Urothelium cell line (cell line): ENCODE measurements at places on chromosomes 6 and 20.
A peak's percentile ranks its signal among the peaks of the same experiment; 100 is the strongest.

- DNase-seq = no peak
Measured at GRCh38 chr20:33009214-33010132, 2.0 kb downstream of the BPIFB2 start.

DNA sequence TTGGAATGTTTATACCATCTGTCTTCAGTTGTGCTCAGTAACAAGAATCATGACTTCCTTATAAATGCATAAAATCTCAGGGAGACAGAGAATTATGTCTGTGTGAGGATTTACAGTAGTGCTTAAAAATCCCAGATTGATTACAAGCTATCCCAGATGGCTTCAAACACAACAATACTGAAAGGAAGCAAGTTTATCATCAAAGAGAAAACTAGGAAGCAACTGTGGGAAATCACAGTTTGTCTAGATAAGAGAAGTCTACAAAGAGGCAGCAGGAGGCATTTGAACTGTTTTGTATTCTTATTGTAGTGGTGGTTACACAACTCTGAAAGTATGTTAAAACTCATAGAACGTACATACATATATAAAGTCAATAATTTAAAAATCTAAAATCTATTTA lies 104.4 kb upstream of the SALL4 start:
- no peak for DNase-seq

DNA sequence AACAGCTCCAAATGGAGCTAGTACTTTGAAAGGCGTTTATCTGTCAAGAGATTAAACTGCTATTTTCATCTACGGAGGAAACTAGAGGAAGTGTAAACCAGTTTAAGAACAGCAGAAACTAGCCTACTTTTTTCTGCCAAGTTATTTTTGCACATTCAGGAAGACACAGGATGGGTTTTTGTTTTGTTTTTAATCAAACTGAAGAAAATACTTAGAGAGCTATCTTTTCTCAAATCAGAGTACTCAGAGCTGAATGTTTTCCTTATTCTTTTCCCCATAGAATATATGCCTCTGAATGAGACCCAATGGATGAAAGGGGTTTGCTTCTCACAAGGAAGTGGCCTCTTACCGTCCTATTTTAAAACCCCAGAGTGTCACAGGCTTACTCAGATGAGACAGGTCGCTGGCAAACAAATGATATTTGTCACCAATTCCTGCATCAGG lies 538.5 kb downstream of the CD83 start:
- DNase-seq = no peak

DNA sequence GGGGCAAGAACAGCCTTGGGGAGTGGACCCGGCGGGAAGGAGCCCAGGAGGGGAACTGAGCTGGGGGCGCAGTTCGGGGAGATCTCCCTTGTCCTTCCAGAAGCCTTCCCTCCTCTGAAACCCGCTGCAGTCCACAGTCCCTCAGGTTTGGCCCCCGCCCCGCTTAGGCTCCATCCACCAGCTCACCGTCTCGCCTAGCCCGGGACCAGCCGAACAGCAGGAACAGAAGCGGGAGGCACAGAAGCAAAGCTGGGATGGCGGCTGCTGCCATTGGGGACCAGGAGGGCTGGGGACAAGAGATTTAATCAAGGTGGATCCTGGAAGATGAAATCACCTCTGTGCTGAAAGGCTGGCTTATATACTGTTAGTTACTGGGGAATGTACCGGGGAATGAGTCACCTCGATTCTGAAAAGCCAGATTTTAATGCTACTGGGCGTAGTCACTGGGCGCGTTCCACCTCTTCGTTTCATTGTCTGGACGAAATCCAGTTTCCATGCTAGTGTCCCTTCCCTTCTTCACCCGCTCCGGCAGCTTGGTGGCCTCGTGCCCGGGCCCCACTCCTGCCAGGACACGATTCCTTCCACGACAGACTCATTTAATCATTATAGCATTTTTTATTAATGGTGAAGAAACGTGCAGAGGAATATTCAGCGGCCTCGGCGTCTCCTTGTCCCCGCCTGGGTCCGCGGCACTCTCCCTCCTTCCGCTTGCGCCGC lies at the start of gene RAET1L:
RAET1L (minus strand) TSS at position 332 of the 717 bp plus-strand sequence; CDS start at position 271, 61 bp downstream.
- peak; percentile 81 for DNase-seq

DNA sequence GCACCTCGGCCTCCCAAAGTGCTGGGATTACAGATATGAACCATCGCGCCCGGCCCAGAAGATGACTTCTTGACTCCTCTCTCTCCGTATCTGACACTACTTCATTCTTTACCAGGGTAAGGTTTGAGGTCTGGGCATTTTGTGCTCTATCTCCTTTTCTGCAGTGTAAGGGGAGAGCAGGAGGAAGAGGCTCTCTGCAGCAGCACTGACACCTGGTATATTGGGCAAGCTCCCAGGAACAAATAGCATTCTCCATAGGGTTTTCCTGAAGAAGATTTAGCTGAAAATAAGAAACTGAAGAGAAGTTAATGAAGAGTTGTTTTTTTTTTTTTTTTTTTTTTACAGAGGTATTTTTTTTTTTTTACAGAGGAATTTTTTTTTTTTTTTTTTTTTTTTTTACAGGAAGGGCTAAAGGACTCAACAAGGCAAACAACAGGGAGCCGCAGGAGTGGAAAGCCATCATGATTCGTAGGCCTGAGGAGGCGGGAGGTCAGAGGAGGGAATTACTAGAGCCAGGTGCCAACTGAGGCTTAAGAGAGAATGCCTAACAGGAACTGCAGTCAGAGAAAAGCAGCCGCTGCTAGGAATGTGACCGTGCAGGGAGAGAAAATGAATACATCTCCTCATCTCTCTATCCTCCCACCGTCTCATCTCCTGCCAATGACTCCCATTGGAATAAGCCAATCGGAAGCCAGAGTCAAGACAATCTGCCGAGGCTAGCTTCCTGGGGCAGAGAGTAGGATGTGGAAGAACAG lies 34.7 kb upstream of the ADGRF4 start:
- DNase-seq = no peak

DNA sequence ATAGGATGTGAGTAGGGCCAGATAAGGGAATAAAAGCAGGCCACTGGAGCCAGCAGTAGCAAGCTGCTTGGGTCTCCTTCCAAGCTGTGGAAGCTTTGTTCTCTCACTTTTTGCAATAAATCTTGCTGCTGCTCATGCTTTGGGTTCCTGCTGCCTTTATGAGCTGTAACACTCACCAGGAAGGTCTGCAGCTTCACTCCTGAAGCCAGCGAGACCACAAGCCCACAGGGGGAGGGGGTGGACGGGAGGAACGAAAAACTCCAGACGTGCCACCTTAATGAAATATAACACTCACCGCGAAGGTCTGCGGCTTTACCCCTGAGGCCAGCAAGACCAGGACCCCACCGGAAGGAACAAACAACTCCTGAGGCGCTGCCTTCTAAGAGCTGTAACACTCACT lies 1324.4 kb upstream of the EYS start:
- no peak for DNase-seq

- DNase-seq = no peak
Measured at GRCh38 chr20:53215166-53215565, 243.0 kb downstream of the TSHZ2 start.

- no peak for DNase-seq
Measured at GRCh38 chr6:105212587-105212986, 32.8 kb upstream of the POPDC3 start.

GRCh38 chr6:20085817-20086216 lies 126.5 kb downstream of the MBOAT1 start:
- DNase-seq = no peak

GRCh38 chr6:52815167-52816092 lies 11.8 kb upstream of the GSTA1 start:
- peak; percentile 83 for DNase-seq

DNA sequence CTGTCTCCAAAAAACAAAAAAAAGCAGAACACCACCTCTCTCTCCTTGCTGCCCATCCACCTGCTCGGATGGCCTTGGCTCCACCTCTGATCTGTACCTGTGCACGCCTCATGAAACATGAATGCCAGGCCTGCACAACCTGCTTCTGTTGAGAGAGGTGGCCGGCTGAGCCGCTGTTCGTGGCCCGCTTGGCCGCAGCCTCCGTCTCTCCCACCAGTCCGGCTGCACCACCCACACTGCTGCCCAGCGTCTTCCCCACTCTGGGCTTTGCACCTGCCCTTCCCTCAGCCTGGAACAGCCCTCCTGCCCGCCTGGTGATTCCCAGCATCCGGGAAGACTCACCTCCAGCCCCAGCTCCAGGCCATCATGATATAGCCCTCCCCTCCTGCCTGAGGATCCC lies 12.2 kb upstream of the ZBTB46 start:
- DNase-seq = no peak

- DNase-seq = no peak
Measured at GRCh38 chr20:63930971-63931553, 25.2 kb downstream of the UCKL1 start.

GRCh38 chr6:44481056-44481455 lies 93.5 kb downstream of the CDC5L start:
- DNase-seq = no peak

GRCh38 chr20:37984018-37984785 lies 49.1 kb downstream of the TTI1 start:
- no peak for DNase-seq

DNA sequence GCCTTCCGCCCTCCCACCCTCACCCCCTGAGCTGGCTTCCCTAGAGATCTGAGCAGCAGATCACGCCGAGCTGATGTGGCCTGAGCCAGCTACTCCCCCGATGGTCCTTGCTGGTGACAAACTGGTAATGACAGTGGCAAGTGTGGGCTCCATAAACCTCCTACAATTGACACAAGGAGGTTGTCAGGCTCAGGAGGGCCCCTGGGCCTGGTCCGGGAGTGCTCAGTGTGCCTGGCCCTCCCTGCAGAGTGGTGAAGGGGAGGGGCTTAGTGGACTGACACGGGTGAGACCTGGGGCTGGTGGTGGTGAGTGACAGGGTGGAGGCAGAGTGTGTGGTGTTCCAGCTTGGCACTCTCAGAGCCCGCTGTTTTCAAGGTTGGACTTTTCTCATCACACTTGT lies 22.6 kb upstream of the MPC1 start:
- no peak for DNase-seq

GRCh38 chr6:89146718-89147700 lies 1.2 kb downstream of the PM20D2 start:
- DNase-seq = peak; percentile 10

GRCh38 chr20:38134427-38135270 lies 30.4 kb downstream of the TGM2 start:
- no peak for DNase-seq

- peak; percentile 65 for DNase-seq
Measured at GRCh38 chr6:113994934-113995342, 24.0 kb upstream of the HDAC2 start.

DNA sequence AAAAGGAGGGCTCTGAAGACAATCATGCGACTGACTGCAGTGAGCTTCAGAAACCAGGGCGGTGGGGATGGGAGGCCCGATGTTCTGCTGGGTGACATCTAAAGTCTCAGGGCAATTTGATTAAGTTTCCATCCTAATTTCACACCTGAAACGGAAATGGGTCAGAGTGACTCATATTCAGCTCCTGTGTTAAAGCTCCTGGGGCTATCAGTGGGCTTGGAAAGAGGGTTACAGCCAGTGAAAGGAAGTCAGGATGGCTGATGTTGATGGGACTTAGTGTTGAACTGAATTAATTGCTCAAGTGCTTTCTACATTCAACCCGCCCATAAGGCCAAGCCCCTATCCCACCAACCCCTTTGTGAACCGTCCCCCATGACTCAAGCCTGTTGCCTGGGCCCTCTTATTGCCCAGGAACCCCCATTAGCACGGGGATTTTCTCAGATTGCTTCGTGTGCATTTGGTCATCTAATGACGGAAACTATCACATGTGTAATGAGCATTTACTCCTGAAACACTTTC lies 47.1 kb upstream of the TBC1D7 start:
- no peak for DNase-seq

DNA sequence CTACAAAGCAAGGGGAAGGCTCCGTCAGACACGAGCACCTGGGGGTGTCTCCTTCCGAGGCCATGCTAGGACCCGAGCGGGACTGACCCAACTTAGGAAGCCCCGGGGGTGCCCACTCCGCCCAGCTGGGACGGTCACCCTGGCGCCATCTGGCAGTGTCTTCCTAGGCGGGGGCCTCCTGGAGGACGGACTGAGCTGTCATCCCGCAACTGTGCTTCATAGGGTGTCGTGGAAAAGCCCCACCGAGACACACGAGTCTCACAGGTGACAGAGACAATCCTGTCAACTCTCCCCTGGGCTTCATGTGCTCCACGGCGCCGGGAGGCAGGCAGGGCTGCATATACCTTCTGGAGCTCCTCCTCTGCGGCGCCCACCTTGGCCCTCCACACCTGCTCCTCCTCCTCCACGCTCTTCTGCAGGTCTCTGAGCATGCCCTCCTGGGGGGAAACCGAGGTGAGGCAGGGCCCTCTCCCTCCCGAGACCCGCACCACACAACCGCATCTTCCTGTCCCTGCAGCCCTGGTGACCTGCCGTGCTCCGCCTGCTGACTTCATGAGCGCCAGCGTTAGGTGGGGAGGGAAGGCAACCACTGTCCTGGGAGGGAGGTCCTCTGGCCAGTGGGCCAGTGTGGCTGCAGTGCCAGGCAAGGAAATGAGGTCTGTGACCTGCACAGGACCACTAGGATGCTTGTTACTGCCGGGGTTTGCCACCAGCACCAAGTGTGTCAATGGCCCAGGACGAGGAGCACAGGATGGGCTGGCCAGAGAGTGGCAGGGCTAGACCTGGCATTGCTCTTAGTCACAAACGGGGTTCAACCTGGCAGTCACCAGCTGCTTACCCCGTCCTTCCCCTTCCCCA lies 50.7 kb downstream of the DSTN start:
- DNase-seq = no peak

GRCh38 chr6:136365776-136366354 lies 76.2 kb upstream of the BCLAF1 start:
- no peak for DNase-seq

DNA sequence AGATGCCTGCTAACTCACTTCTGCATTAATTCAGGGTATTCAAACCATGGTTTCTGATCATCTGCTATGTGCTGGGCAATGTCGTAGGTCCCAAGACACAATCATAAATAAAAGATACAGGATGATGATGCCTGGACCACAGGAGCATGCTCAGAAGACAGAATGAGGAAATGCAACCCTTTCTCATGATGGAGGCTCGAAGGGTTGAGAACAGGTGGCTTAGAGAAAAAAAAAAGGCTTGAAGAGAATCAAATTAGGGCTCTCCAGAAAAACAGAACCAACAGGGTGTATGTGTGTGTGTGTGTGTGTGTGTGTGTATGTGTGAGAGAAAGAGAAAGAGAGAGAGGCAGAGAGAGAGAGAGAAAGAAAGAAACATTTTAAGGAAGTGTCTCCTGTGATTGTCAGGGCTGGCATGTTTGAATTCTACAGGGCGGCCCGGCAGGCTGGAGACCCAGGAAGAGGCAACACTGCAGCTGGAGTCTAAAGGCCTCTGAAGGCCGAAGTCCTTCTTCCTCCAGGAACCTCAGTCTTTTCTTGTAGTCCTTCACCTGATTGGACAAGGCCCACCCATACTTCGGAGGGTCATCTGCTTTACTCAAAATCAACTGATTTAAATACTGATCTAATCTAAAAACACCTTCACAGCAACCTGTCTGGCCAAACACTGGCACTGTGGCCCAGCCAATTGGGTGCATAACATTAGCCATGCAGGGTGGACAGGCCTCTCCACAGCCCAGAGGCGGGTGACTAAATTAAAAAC lies 143.8 kb downstream of the ERMARD start:
- DNase-seq = no peak

- DNase-seq = no peak
Measured at GRCh38 chr6:152426276-152426675, 210.9 kb downstream of the SYNE1 start.

GRCh38 chr6:4773181-4773580 lies 3.0 kb upstream of the CDYL start:
- no peak for DNase-seq

- DNase-seq = no peak
Measured at GRCh38 chr6:89596484-89596883, 42.1 kb downstream of the LYRM2 start.

GRCh38 chr20:8711501-8711900 lies 357.4 kb upstream of the PLCB4 start:
- DNase-seq = no peak

GRCh38 chr20:62709537-62709905 lies 885 bp downstream of the NTSR1 start:
- no peak for DNase-seq
